ENCODE measurements at places on chromosomes 6 and 20.
A peak's percentile ranks its signal among the peaks of the same experiment; 100 is the strongest.

DNA sequence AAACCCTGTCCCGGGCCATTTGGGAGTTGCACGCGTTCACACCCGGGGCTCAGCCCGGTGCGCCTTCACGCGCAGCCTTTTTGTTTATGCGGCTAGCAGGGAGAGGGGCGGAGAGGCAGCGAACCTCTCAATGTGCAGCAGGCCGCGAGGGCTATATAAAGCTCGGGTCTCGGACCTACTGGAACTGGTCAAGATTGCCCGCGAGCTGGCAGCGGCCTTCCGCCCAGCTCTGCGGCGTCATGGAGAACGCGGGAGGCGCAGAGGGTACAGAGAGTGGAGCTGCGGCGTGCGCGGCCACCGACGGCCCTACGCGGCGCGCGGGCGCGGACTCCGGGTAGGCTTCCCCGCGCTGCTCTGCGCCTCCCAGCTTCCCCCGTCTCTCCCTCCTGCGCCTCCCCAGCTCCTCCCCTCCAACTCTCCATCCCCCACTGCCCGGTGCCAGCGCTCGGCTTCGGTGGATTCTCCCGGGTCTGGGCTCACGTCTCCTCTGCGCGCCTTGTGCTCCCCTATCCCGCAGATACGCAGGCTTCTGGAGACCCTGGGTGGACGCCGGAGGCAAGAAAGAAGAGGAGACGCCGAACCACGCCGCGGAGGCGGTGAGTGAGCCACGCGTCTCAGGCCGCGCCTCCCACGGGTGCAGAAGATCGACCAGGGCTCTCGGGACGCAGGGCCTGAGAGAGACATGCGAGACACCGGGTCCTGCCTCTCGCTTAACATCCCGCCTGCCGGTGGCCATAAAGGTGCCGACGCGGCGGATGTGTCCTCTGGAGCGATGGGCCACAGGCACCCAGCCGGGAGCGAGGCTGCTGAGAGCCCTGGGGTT, at the start of gene RIPPLY2:
Gene RIPPLY2 (plus strand): TSS at position 183 of the 823 bp plus-strand sequence. CDS start 57 bp downstream, at position 240.
- no peak for DNase-seq

DNA sequence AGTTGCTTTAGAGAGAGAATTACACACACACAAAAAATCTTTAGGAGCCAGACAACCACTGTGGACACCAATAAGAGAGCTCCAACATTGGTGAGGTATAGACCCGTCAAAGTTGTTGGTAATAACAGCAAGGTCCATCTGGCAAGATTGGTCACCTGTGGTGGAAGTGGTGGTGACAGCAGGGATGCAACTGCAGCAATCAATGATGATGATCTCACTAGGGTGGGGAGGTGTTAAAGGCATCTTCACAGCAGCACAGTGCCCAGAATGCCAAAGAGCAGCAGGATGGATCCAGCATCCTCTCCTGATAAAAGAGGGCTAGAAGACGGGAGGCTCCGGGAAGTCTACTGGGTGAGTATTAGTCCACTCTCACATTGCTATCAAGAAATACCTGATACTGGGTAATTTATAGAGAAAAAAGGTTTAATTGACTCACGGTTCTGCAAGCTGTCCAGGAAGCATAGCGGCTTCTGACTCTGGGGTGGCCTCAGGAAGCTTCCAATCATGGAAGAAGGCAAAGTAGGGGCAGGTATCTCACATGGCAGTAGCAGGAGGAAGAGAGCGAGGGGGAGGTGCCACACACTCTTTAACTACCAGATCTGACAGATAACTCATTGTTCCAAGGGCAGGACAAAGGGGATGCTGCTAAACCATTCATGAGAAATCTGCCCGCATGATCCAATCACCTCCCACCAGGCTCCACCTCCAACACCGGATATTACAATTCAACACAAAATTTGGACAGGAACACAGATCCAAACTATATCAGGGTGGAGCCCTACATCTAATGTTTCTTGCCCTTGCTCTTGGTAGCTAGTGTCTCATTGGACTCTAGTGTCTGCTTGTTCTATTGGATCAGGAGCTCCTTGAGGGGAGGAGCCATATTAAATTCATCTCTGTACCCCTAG, 48.9 kb downstream of the KLHL31 start:
- DNase-seq = no peak

GRCh38 chr6:32191696-32192607, 491 bp downstream of the GPSM3 start:
- no peak for DNase-seq

DNA sequence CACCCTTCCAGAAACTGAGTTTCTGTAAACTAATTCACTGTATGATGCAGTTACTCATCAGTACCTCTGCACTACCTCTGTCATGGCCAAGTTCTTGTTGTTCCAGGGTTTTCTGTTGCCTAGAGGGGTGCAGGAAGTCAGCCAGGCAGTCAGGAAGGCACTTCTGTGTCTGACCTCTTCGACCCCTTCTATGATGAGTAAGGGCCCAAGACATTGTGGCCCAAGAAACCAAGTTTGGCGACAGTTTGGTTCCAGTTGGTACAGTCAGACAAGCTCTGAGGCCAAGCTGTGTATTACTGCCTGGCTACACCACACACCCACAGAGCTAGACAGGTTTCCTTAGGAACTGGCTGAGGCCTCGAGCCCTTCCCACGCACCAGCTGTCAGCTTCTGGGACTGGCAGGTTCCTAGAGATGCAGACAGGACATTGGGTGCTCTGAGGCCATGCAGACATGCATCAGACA, 41.2 kb downstream of the TRAF3IP2 start:
- no peak for DNase-seq

- DNase-seq = no peak
These were observed 190.2 kb downstream of the GRM1 start for GRCh38 chr6:146219101-146219500.

DNA sequence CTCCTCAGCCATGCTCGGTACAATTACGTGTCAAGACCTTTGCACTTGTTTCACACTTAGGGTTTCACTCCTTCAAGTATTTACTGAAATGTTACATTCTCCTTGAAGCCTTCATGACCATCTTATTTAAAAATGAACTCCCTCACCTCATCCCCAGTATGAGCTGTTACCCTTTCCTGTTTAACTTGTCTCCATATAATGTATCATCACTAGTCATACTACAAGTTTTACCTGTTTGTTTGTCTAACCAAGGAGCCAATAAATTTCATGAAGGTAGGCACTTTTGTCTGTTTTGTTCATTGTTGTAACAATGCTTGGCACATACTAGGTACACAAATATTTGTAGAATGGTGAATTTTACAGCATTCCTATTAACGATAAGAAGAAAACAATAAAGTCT, 46.1 kb upstream of the MTRF1L start:
- no peak for DNase-seq

GRCh38 chr6:147166992-147167391, 37.2 kb upstream of the STXBP5 start:
- DNase-seq = no peak

GRCh38 chr20:50286174-50286511, 95.5 kb downstream of the CEBPB start:
- DNase-seq = no peak

- no peak for DNase-seq
These were observed 62.2 kb downstream of the LRFN2 start for GRCh38 chr6:40524797-40525585.

DNA sequence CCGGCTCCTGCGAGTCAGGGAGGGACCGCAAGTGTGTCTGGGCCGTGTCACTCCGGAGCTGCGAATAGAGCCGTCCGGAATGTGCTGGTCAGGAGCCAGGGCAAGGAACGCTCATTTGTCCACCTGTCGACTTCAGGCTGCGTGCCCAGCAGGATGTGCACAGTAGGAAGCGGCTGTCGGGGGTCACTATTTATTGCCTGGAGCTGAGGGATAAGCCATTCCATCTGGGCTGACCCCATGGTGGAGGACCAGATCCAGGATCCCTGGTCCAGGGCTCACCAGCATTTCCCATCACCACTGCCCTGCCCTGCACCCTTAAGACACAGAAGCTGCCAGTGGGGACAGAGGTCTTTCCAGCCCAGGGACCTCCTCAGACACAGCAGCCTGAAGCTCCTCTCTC, 14.7 kb downstream of the NTSR1 start:
- no peak for DNase-seq

GRCh38 chr20:25117990-25118389, 36.0 kb upstream of the VSX1 start:
- DNase-seq = no peak

GRCh38 chr6:160044687-160045086, 75.8 kb downstream of the IGF2R start:
- DNase-seq = no peak

DNA sequence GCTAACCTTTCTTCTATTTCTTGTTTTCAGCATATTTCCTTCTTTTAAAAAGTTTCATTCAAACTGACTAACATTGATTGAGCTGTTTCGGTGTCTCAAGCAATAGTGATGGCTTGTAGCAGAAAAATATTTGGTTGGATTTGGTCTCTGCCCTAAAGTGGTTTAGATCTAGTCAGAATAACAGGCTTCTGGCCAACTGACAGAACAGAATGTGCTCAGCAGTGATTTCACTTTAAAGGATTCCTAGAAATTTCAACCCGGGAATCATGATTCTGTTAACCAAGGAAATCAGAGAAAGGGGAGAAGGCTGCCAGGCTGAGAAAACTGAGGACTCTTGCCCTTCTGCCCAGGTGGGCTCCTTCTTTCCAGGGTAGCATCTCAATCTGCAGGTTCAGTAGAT, 16.6 kb upstream of the GSTA1 start:
- no peak for DNase-seq

DNA sequence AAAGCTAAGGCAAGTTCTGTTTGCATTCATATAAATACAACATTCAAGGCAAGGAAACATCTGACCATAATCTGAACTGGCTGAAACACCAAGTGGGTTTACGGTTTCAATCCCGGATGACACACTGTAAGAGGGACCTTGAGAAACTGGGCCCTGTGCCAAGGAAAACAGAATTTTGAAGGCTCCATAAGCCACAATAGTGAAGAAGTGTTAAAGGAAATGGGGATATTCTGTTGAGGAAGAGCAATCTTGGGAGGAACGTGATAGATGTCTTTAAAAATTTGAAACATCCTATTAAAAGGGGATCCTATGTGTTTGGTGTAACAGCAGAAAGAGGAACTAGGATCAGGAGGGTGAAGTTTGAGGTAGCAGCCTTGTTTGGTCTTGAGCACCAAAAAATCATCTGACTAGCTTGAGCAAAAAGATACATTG, 82.4 kb upstream of the TAB2 start:
- DNase-seq = no peak

GRCh38 chr20:49187330-49187850, 744 bp downstream of the STAU1 start:
- peak; percentile 13 for DNase-seq

DNA sequence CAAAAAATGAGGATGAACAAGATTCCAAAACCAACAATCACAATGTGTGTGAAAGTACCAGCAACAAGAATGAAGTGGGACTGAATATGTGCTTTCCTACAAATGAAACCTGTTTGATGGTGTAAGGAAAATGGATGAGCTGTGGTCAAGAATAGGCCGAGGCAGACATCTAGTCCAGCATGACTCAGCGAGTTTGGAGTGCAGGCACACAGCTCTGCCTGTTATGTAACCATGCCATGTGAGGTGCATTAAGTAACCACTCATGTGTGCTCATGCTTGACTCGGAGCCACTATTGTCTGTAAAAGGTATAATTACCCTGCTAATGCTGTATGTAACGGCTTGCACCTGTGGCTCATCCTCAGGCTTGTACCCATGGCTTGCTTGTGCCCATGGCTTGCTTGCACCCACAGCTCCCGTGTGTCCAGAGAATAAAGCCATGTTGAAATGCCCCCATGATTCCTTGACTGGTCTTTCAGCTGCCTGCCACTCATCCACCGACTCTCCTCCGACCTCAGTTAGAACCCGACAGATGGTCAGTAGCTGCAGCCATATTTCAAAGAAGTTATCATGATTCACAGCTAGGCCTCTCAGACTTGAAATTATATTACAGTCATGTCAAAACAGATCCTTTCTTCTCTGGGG, 98.7 kb downstream of the BACH2 start:
- no peak for DNase-seq

- no peak for DNase-seq
These were observed 108.3 kb upstream of the PHACTR1 start for GRCh38 chr6:12608016-12608860.

DNA sequence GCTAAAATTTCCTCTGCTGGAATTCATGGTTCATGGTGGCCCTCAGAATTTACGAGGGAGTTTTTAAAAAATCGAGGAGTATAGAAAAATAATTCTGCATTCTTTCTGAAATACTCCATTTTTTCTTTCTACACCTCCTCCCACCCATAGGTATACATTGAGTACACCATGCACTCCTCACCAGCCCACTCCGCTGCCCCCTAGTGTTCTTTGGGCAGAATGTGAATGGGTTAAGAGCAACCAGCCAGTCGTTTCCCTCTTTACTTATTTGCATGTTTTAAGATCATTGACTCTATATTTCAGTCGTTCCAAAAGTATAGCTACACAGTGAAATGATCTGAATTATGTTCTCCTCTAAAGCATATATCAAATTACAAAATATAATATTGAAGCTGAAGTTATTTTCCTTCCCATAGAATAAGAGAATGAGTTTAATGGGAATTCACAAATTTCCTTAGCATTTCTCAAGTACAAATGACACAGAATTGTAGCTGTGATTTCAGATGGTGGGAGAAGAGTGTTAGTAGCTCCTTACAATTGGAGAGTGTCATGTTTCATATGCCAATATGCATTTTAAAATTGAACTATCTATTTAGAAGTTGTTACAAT, 977.7 kb upstream of the SLC35B3 start:
- DNase-seq = no peak

DNA sequence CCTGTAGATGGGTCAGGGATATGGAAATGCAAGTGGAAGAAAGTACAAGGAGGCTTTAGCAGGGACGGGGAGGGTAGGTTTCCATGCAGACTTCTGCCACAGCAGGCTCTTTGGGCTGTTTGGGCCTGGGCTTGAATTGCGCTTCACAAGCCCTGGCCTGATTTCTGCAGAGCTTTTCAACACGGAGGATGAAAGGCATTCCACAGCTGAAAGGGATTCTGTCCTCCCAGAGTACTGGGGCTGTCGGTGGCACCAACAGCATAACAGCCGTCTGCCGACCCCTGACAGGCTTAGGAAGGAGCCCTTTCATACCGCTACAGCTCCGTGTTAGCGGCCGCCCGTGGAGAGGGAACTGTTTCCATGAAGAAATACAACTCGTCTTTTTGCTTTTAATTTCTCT, 22.9 kb upstream of the TBC1D7 start:
- DNase-seq = no peak

GRCh38 chr6:124962639-124963415, 590 bp downstream of the RNF217 start:
- no peak for DNase-seq

- no peak for DNase-seq
These were observed 32.3 kb downstream of the UST start for GRCh38 chr6:148779142-148779562.

- DNase-seq = no peak
These were observed 5.1 kb downstream of the CCR6 start for GRCh38 chr6:167127785-167128531.

GRCh38 chr6:35317483-35318195, 20.0 kb downstream of the DEF6 start:
- no peak for DNase-seq

DNA sequence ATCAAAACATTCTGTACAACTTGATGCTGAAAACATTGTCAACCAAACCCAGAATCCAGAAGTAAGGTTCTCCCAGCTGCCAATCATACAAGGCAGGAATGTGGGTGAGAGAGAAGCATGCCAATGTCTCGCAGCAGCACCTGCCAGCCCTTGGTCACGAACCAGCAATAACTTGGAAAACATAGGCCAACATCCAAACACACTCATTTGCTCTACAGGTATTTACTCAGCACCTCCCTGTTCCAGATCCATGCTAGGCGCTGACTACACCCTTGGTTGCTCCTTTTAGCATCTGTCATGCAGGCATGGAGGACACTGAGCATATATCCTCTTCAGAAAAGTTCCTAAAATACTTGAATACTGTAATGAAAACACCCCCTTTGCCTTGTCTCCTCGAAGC, 63.6 kb downstream of the FAXC start:
- DNase-seq = no peak

All from activated T-helper 1 cell treated with anti-CD3 and anti-CD28 coated beads, Interleukin-12 subunit alpha, Interleukin-12 subunit beta, Interleukin-2, Interleukin-4 antibody, amounts not matched to agents 30 ng/mL and 10 ng/mL and 1 ng/mL, durations not matched to agents 14 hours and 24 hours and 36 hours (primary cell).